Stimulated activated CD4-positive, alpha-beta T cell treated with anti-CD3 and anti-CD28 coated beads, Interleukin-12 subunit alpha, Interleukin-12 subunit beta, amount 100 ng/mL, for 4 hours (primary cell): ENCODE measurements at places on chromosomes 1 and 21.

DNA sequence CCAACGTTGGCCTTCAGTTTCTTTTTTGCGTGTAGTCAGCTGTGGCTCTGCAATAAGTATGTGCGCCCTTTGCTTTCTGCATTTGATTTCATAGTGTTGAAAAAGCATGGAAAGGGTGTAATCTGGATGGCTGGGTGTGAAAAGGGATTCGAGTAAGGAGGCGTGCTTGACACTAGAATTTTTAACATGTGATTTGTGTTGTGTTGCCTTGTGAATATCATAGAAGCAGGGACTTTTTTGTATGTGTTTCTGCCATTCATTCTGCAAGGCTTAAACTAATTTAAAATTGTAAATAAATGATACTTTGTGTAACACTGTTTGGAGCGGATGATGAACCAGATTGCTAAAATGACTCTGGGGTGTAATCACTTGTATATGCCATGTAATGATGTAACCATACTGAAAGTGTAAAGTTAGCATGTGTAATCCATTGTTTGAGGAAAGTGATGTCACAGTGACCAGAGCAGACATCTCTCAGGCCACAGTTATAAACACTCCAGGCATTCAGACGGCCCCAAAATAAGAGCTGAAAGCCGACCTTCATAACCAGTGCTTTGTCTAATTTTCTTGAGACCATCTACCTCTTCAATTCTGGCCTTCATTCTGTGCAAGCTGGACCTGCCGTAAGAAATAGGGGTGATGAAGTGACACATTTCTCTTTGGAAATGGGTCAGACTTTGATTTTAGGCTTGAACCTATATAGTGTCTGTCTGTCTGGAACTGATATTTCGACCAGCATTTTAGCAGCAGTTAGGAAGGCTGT, 618 bp downstream of the SH3BGR start:
- DNase-seq: no peak

DNA sequence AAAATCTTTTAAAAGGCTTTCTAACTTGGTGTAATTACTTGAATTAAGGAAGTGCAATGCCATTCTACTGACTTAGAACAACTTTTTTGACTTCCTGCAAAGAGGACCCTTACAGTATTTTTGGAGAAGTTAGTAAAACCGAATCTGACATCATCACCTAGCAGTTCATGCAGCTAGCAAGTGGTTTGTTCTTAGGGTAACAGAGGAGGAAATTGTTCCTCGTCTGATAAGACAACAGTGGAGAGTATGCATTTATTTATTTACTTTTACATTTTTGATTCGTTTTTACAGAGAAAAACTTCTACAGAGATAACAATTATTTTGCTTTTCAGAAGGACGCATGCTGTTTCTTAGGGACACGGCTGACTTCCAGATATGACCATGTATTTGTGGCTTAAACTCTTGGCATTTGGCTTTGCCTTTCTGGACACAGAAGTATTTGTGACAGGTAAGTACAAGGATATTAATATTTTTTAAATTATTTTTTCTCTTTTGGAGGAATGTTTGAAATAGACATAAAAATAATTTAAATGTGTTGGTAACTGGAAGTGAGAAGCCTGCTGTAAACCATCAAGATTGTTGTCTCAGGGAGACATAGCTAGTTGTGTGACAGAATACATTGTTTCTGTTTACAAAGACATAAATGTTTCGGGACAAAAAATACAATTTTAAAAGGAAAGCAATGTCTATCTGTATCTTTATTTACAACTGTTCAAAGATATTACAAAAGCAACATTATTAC, at the start of gene PTPRC:
Gene PTPRC, plus strand, starts transcription at position 147 of the 742 bp plus-strand sequence. Its CDS starts 229 bp downstream, at position 376.
- DNase-seq: no peak

- no peak for DNase-seq
Observed at GRCh38 chr1:18948913-18949685, 7.4 kb downstream of the IFFO2 start.

GRCh38 chr1:66261364-66261763, 272.6 kb upstream of the SGIP1 start:
- DNase-seq: no peak

- no peak for DNase-seq
Observed at GRCh38 chr1:236023926-236024565, 40.8 kb downstream of the NID1 start.

GRCh38 chr1:207331354-207332313, 10.2 kb downstream of the CD55 start:
- no peak for DNase-seq

GRCh38 chr1:101704895-101705294, 291.8 kb downstream of the OLFM3 start:
- no peak for DNase-seq

GRCh38 chr1:205249651-205250050, 21.9 kb downstream of the TMCC2 start:
- no peak for DNase-seq

DNA sequence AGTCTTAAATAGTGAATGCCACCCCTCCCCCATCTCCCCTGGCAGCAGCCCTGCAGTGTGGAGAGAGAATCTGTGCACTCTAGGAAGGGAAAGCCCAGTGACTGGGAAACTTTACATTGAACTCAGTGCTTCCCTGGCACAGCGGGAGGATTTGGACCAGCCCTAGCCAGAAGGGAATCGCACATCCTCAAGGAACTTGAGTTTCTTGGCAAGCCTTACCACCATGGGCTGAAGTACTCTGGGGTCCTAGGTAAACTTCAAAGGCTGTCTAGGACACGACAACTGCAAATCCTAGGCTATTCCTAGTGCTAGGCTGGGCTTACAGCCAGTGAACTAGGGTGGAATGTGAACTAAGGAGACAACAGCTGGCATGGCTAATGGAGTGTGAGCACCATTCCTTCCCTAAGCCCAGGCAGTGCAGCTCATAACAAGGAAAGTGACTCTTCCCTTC, 88.3 kb downstream of the COL24A1 start:
- no peak for DNase-seq

- no peak for DNase-seq
Observed at GRCh38 chr1:184219414-184219813, 167.4 kb upstream of the C1orf21 start.

GRCh38 chr1:54356680-54357147, 49.5 kb downstream of the SSBP3 start:
- DNase-seq: peak; percentile 22

GRCh38 chr1:108826081-108826635, 30.7 kb downstream of the AKNAD1 start:
- DNase-seq: no peak

DNA sequence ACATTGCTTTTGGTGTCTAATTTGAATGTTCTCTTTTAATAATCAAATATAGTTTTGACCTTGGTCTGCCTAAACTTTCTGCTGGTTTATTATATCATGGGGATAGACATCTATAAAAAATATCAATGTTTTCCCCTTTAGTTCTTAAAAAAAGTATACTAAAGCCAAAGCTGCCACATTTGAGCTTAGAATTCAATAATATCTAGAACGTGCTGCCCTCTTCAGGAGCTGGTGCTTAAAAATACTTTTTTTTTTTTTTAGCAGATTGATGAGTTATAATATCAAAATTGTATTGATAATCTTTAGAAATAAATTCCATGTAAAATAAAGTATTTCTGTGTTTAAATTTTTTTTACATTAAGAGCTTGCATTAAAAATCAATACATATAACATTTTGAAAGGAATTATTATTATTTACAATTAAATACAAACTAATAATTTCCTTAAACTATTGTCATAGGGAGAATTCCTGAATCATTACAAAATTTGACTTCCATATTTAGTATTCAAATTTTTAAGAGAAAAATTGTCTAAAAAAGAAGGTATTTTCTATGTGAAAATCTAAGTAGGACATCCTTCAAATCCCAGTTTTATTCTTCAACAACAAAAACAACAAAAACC, 40.1 kb upstream of the ADGRL2 start:
- no peak for DNase-seq

GRCh38 chr1:63748641-63749040, 25.2 kb upstream of the ROR1 start:
- DNase-seq: no peak

DNA sequence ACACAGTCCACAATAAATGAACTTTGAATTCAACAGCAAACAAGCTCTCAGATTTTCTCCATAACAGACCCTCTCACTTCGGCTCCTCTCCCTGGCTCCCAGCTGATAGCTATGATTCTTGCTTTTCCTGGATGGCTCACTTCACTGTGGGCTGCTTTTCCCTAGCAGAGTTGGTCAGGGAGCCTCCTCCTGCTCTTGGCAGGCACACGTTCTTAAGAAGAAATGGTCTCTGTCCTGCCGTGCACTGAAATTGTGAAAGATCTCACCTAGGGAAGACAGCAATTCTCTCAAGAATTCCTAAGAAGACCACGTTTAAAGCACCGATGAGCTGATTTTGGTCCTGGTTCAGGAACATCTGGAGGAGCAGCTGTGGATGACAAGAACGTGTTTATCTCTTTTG, 148.5 kb upstream of the KCNK2 start:
- no peak for DNase-seq
